ENCODE measurements at places on chromosomes 6 and 20. TPM values are rescaled to one million over a fixed set of nuclear protein-coding genes. Genes with fewer than 3 reads are reported as not detected.

DNA sequence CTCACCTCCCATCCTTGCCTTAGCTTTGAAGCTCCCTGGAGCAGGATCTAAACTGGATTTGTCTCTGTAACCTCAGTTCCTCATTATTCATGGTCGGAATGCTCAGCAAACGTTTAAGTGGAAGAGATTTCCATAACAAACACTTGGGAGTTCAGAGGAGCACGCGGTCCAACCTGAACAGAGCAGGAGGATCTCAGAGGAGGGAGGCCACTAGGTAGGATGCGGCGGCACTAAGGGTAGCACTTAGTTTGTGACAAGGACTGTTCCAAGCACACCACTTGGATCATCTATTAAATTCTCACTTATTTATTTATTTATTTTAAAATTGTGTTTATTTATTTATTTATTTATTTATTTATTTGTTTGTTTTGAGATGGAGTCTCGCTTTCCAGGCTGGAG, 13.3 kb upstream of the CCN5 start:
- H3K36me3 ChIP-seq: no peaks in the 10 kb centered on the region
- no peak overlapping the region for H3K4me3 ChIP-seq
- H3K4me1 ChIP-seq: no peaks in the 10 kb centered on the region
- no peak for DNase-seq

GRCh38 chr20:40677343-40677924, 11.6 kb downstream of the MAFB start:
- peaks cover 68% of the 10 kb centered on the region for H3K27me3 ChIP-seq
- H3K27ac ChIP-seq: no peak overlapping the region
- no peak overlapping the region for H3K4me3 ChIP-seq
- H3K36me3 ChIP-seq: no peaks in the 10 kb centered on the region
- no peak for DNase-seq
- H3K4me1 ChIP-seq: no peaks in the 10 kb centered on the region

GRCh38 chr6:20881365-20881764, 347.1 kb downstream of the CDKAL1 start:
- H3K4me1 ChIP-seq: peaks cover 14% of the 10 kb centered on the region
- no peak for DNase-seq
- H3K4me3 ChIP-seq: no peak overlapping the region
- peaks cover 43% of the 10 kb centered on the region for H3K36me3 ChIP-seq
- no peak overlapping the region for H3K27ac ChIP-seq

DNA sequence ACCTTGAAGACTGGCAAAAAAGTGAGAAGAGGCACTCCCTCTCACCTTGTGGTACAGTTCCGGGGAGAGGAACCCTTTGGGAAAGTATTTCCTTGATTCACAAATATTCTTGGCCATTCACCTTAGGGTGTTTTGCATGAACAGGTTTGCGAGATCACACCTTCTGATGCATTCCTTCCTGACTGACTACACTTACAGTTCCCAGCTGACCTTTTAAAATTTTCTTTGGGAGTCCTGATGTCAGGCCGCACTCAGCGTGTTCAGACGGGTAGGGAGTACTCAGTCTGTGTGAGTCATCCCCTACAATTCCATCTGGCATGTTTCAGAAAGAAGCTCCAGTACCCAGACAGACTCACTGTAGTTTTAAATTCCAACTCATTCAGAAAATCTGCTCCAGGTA, 1.7 kb downstream of the ADGRF4 start:
- DNase-seq: no peak
- peaks cover 8% of the 10 kb centered on the region for H3K4me1 ChIP-seq
- H3K36me3 ChIP-seq: no peaks in the 10 kb centered on the region
- no peak overlapping the region for H3K4me3 ChIP-seq
- H3K27me3 ChIP-seq: peaks cover 3% of the 10 kb centered on the region
- no peak overlapping the region for H3K27ac ChIP-seq

GRCh38 chr20:37755665-37756064, 61.8 kb downstream of the CTNNBL1 start:
- no peaks in the 10 kb centered on the region for H3K27me3 ChIP-seq
- H3K4me1 ChIP-seq: peaks cover 8% of the 10 kb centered on the region
- no peak overlapping the region for H3K27ac ChIP-seq
- no peak overlapping the region for H3K4me3 ChIP-seq
- peaks cover 17% of the 10 kb centered on the region for H3K36me3 ChIP-seq

GRCh38 chr6:145213614-145214013, 521.7 kb downstream of the EPM2A start:
- H3K4me3 ChIP-seq: no peak overlapping the region
- H3K36me3 ChIP-seq: no peaks in the 10 kb centered on the region
- H3K4me1 ChIP-seq: peaks cover 11% of the 10 kb centered on the region
- H3K27ac ChIP-seq: no peak overlapping the region

- peaks cover 15% of the 10 kb centered on the region for H3K27me3 ChIP-seq
- DNase-seq: no peak
- no peaks in the 10 kb centered on the region for H3K36me3 ChIP-seq
- H3K4me3 ChIP-seq: no peak overlapping the region
- H3K4me1 ChIP-seq: no peaks in the 10 kb centered on the region
- H3K27ac ChIP-seq: no peak overlapping the region
Observed at GRCh38 chr6:136146130-136146529, 104.0 kb downstream of the MTFR2 start.

DNA sequence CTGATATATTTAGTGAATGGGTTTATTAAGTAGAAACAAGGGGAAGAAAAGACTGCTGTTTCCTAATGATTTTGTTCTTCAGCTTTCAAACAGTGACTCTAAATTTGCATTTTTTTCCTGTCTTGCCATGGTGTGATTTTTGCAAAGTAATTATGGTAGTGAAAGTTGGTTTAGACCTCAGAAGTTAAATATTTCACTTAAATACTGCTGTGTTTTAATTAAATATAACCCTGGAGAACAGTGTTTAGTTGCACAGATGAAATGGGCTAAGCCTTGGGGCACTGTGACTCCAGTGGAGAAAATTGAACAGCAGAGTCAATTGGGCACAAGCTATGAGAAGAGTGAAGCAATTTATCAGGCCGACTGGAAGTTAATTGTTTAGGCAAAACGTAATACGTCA, 111.1 kb upstream of the MCHR2 start:
- no peak overlapping the region for H3K4me3 ChIP-seq
- no peak for DNase-seq
- H3K27me3 ChIP-seq: peaks cover 62% of the 10 kb centered on the region
- H3K4me1 ChIP-seq: no peaks in the 10 kb centered on the region

The DPPA5 gene
- total RNA-seq: not detected

The ADA gene
- 114 TPM for total RNA-seq

The NTSR1 gene
- not detected for total RNA-seq

The CDYL gene
- total RNA-seq: 40.8 TPM

The MOCS1 gene
- 0.30 TPM for total RNA-seq

All from activated CD8-positive, alpha-beta memory T cell treated with anti-CD3 and anti-CD28 coated beads, Interleukin-2, amount 10 ng/mL, durations not matched to agents 7 days and 5 days (primary cell).